NCI-H1417 (cell line): ENCODE measurements at places on chromosomes 13 and 19.

GRCh38 chr13:113670541-113670940 lies 3.5 kb downstream of the GRK1 start:
- no peak for DNase-seq

- no peak for DNase-seq
Observed at GRCh38 chr13:31946091-31946770, 85.3 kb upstream of the FRY start.

DNA sequence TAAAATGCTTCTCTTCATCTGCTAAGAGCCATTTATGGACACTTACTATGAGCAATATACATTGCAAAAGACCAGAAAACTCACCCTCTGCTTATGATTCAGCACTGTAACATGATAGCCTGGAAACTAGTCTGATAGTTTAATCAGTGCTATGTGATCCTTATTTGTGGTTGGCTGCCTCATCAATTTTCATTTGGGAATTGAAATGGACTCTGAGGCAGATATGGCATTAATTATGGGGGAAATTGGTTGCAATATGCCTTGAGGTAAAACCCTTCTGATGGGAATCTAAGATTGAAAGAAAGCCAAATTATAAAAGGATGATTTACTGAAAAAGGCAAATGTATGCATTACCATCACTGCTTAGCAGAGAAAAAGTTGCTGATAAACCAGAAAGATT lies 33.5 kb downstream of the FAM216B start:
- peak; percentile 8 for DNase-seq

DNA sequence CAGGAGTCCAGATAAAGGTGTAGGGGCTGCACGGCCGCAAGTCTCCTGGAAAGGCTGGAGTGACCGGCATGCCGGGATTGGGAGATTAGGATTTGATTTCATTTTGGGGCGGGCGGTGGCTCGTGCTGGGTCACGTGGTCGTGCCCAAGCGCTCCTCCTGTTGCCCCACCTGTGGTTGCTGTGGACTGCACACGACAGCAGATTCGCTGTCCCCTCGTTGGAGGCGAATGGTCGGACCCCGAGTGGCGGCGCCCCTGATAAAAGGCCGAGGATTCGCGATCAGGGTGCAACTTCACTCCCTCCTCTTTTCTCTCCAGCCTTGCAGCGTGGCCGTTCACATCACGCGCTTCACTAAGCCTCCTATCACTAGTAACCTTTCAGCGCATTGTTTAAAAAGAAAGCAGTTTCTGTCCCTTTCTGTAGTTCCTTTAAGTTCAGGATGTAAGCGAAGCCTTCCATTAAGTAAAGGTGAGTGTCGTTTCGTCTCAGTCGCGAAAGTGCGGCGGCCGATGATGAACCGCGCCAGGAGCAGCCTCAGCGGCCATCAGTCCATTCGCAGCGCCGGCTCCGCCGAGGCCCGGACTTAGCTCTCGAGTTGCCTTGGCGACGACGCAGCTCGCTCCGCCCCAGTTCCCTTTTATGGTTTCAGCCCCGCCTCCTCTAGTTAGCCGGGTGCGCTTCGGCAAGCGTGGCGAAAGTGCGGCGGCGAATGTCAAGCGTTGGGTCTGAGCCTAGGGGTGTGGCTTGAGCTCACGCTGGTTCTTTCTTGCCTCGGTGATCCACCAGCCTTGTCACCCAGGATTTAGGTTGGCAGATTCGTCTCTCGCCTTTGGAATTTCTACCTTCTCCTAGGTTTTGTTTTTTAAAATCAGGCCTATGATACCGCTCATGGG lies 1.7 kb upstream of the PPP1R37 start:
- peak; percentile 99 for DNase-seq

- no peak for DNase-seq
Observed at GRCh38 chr19:16349551-16350152, 25.0 kb downstream of the KLF2 start.

DNA sequence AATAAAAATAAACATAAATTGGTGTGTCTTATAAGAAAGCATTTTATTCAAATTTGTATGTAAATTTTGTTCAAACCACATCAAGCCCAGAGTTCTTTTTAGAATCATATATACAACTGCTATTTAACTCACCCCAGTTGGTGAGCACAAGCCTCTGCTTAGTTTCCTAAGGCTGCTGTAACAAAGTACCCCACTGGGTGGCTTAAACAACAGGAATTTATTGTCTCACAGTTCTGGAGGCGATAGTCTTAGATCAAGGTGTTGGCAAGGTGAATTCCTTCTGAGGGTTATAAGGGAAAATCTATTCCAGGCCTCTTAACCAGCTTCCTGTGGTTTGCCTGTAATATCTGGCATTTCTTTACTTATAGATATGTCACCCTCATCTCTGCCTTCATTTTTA lies 1133.5 kb downstream of the OLFM4 start:
- DNase-seq: peak; percentile 24

- DNase-seq: no peak
Observed at GRCh38 chr19:49387936-49388372, at the start of gene KASH5. Gene KASH5, plus strand, starts transcription at chr19:49388249. Its CDS starts 2,635 bp downstream, at chr19:49390884.

GRCh38 chr19:49680421-49681351 lies 3.6 kb downstream of the PRMT1 start:
- DNase-seq: peak; percentile 91

GRCh38 chr13:95741584-95742563 lies 64.9 kb downstream of the DNAJC3 start:
- DNase-seq: no peak

GRCh38 chr19:38915329-38916321 lies 3.6 kb upstream of the CCER2 start:
- DNase-seq: no peak

DNA sequence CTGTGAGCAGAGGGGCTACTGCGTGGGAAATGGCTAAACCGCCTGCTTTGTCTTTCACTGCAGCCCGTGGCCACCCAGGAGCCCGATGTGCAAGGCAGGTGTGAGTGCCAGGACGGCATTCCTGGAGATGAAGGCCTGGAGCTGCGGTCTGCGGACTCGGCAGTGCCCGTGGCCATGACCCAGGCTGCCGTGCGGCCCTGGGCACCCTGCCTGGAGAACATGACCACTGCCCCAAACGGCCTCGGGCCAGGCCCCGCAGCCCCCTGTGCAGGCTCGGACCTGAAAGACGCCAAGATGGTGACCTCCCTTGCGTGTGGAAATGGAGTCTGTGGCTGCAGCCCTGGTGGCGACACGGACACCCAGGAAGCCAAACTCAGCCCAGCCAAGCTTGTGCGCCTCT lies 62.2 kb downstream of the SPATA13 start:
- DNase-seq: no peak

GRCh38 chr19:45340232-45340898 lies at the start of gene KLC3:
Gene KLC3, plus strand, starts transcription at chr19:45340750. Its CDS starts 4,792 bp downstream, at chr19:45345542.
- DNase-seq: peak; percentile 59
